MCF 10A (cell line): ENCODE measurements at places on chromosomes 11 and 22. TPM values are rescaled to one million over a fixed set of nuclear protein-coding genes. Genes with fewer than 3 reads are reported as not detected.

Gene CDC42EP2
- 24.5 and 35.0 TPM in 2 replicates for total RNA-seq

- DNase-seq, result peak; percentile 13
These were observed 9.4 kb upstream of the TECTA start for GRCh38 chr11:121091492-121092152.

DNA sequence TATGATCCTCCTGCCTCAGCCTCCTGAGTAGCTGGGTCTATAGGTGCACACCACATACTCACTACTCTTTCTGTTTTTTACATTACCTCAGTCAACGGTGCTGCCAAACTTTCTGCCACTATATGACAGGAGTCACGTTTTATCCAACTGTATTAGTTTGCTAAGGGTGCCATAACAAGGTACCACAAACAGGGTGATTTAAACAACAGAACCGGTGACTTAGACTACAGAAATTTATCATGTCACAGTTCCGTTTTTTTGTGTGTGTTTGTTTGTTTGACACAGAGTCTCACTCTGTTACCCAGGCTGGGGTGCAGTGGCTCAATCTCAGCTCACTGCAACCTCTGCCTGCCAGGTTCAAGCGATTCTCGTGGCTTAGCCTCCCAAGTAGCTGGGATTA, 6.3 kb upstream of the SWAP70 start:
- no peak for DNase-seq

DNA sequence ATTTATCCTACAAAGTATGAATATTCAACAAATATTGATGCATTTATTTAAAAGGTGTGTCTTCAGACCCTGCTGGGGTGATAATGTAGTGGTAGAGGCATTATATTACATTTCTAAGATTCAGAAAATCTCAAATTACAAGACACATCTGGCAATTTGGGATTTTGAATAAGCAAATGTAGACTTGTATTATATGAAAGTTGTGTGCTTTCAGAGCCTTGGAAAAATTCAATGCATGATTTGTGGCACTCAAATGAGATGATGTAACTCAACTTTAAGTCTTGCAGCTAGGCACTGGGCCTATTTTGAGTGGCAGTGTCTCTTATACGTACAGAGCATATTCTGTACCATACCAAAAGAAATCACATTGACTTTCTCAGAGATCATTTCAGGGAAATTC, 214.4 kb downstream of the ETS1 start:
- no peak for DNase-seq

GRCh38 chr11:33723238-33723881, 12.9 kb downstream of the CD59 start:
- DNase-seq, result peak; percentile 99

DNA sequence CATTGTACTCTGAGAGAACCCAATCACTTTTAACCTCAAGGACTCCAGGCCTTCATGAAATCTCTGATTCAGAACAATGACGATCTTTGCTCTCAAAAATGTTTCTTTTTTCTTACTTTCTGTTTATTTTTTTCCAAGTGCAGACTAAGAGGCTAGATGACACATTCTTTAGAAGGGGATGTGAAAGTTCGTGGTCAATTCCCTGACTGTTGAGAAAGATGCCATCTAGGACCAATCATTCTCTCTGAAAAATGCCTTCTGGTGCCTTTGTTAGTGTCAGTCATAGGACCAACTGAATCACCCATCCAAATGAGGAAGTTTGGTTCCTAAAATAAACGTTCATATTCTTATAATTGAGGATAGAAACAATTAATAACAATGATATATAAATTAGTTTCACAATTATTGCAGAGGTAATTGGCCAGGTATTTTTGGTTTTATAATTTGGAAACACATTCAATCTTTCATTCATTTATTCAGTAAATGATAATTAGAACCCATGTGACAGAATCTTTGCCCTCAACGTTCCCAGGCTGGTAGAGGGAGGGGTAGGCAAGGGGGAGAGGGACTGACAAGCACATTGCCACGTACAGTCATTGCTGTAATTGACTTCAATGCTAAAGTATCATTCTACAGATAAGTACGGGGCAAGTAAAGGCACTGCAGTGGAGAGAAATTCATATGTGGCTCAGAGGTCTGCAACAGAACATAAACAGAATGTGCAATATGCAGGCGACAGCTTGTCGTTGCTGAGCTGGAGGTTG, 333.4 kb upstream of the MPPED2 start:
- no peak for DNase-seq

Gene BID
- 21.5 and 25.0 TPM in 2 replicates for total RNA-seq

Gene FAT3
- total RNA-seq, result 0.02 and 0.05 TPM in 2 replicates

Gene OR52E5
- total RNA-seq, result not detected in 2 replicates

Gene APOBEC3F
- 1.3 and 1.4 TPM in 2 replicates for total RNA-seq

- DNase-seq, result no peak
These were observed 88.7 kb downstream of the STIM1 start for GRCh38 chr11:3944198-3944597.

- no peak for DNase-seq
These were observed 2.1 kb downstream of the INCENP start for GRCh38 chr11:62125881-62126280.

Gene OR9G1
- total RNA-seq, result not detected in 2 replicates

- peak; percentile 41 for DNase-seq
These were observed 32.3 kb downstream of the ACO2 start for GRCh38 chr22:41501209-41501608.

GRCh38 chr11:84089072-84090057, 803.2 kb upstream of the CCDC90B start:
- DNase-seq, result no peak

GRCh38 chr11:128741916-128742315, 48.0 kb downstream of the FLI1 start:
- no peak for DNase-seq

Gene MS4A14
- not detected in 2 replicates for total RNA-seq

DNA sequence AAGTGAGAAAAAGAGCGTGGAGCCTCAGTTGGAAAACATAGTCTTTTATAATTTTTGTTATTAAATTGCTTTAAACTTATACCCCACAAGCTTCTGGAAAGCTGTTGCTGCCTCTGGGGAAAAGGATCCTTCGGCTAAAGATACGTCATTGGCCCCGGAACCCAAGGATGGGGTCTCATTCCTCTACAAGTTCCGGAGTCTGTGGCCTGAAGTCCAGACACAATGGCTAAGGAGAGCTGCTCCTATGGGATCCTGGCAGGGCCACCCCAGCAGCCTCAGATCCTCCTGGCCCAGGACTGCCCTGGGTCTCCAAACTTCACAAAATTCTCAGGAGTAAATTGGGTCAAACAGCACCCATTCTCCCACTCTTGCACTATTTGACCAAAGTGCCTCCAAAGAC, 5.9 kb downstream of the WT1 start:
- DNase-seq, result no peak

DNA sequence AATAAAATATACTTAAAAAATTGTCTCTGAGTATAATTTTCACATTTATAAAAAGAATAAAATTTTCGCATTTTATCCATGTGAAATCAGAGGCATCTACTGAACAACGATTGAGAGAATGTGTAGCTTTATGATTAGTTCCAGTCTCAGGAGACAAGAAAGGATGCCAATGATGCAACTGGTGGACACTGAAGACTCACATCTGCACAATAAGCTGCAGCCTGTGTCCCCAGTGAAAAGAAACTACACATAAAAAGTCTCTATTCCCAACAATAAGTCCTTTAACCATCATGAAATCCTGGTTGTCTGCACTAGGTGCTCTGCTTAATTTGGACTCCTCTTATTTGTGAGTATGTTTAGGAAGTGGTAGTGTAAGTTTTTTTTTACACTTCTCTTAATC, 22.0 kb downstream of the OR5AS1 start:
- no peak for DNase-seq

DNA sequence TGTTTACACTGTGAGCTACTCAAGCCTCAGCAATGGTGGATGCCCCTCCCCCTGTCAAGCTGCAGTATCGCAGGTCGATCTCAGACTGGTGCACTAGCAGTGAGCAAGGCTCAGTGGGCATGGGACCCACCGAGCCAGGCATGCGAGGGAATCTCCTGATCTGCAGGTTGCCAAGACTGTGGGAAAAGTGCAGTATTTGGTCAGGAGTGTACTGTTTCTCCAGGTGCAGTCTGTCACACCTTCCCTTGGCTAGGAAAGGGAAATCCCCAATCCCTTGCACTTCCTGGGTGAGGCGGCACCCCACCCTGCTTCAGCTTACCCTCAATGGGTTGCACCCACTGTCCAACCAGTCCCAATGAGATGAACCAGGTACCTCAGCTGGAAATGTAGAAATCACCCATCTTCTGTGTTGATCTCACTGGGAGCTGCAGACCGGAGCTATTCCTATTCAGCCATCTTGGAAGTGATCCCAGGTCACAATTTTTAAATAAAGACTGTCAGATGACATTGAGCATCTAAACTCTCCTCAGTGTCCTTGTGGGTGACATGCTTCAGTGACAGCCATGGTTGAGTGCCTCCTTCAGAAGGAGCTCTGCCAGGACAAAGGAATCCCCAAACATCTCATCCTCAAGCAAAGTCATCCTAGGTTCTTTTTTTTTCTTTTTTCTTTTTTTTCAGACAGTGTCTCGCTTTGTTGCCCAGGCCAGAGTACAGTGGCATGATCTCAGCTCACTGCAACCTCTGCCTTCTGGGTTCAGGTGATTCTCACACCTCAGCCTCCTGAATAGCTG, 10.8 kb downstream of the SLC22A24 start:
- no peak for DNase-seq

DNA sequence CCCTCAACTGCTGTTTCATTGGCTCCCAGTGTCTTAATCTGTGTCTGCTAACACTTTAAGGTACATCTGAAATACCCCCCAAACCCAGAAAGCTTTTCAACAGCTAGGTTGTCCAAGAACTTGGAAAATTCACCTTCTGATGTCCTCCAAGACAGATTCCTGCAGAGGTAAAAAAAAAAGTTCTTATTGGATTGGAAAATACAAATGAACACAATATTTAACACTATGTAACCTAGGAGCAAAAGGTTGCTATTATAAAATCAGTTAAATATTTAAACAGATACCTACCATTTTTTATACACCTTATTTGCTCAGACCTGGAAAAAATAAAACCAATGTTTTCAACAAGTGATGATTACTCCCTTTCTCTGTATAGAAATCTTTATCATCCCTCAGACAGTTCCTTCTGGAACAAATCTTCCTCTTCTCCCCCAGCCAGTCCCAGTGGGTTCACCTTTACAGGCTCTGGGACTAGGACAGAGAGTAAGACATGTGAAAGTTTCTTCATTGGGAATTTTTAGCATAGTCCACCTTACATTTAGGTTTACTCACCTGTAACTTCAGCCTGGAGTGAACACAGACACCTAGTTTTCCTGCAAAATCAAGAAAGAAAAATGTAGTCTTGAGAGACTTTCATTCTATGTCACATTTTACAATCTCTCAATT, 13.3 kb upstream of the WDR74 start:
- DNase-seq, result no peak

Gene DNAJB13
- 0.29 and 0.30 TPM in 2 replicates for total RNA-seq

DNA sequence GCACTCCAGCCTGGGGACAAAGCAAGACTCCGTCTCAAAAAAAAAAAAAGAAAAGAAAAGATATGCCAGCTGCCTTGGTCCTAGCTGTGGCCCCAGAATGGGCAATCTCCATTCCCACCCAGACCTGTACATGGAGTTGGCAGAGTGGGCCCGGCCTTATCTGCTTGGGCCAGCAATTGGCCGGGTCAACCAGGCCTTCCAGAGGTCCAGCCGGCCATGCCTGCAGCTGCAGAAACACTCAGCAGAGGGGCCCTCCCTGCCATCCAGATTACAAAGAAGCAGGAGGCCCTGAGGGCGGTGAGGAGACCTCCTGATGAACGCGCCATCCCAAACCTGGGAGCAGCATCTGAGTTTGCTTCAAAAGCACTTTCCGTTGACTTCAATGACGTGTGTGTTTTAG, 26.9 kb upstream of the ARFGAP3 start:
- no peak for DNase-seq

Gene YPEL4
- 0.16 TPM in 1 of 2 replicates, not detected in the other for total RNA-seq

GRCh38 chr22:19621373-19622060, 92.8 kb upstream of the SEPTIN5 start:
- no peak for DNase-seq

DNA sequence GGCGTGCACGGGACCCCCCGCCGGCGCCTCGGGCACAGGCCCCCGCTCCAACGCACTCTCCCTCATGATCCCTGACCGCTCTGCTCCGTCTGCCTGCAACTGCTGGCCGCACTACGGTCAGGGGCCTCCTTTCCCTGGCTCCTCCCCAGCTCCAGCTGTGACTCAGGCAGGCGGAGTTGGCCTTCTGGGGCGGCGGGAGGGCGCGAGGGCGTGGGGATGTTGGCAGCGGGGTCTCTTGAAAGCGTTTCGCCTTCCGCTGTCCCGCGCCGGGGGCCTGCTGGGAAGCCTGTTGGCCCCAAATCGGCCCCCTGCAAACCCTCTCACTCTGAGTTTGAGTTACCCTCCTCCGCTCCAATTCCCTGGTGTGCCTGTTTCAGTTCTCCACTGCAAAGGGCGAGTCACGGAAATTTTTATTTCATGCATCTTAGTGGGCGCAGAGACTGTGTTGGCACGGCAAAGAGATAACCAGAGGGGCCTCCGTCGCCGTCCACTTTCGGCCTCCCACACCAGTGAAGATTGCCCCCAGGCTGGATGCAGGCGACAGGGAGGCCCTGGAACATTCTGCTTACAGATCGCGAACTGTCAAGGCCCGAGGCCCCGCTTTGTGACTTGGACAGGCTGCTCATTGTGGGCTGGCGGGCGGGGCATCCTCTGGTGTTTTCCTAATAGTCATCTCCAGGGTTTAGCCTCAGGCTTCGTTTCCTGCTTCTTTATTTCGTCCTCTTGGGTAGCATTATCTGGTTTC, at the start of gene CAVIN3:
CAVIN3 (minus strand) TSS at position 91 of the 745 bp plus-strand sequence; CDS start at position 66, 25 bp downstream.
- peak; percentile 89 for DNase-seq

DNA sequence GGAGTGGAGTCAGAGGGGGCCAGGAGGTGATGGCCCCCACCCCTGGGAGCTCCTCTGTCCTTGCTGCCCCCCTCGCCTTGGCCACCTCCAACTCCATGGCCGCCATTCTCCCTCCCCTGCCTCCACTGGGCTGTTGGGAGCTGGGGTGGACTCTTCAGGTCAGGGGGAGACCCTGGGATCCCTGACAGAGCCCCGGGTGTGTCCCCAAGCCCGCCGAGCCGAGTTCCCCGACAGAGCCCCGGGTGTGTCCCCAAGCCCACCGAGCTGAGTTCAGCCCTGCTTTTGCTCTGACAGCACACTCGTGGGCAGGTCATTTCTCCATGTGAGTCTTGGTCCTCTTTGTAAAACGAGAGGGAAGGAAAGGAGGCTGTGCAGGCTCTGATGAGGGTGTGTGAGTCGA, 13.2 kb upstream of the PARVG start:
- no peak for DNase-seq

GRCh38 chr22:48490500-48491411, 1336.9 kb downstream of the BRD1 start:
- DNase-seq, result no peak

- DNase-seq, result no peak
These were observed 614 bp upstream of the ASCL2 start for GRCh38 chr11:2271077-2271326.
